ENCODE measurements at places on chromosomes 16 and 17.
A peak's percentile ranks its signal among the peaks of the same experiment; 100 is the strongest.

DNA sequence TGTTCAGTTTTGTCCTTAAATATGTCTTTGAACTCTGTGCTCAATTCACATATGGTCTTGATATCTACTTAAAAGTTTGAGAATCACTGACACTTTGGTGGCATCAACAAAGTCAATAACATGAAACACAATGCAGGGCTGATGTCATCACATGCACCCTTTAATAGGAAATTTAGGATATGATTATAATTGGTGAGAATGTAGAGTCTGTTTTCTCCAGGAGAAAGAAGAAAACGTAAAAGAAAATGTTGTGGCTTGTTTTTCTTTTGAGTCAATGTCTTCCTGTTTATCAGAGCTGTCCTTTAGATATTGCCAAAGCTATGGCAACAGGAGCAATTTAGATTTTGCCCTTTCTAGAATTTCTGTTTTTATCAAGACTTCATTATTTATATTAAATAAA, 396.9 kb downstream of the CDH13 start:
- no peak for DNase-seq

- DNase-seq: no peak
Observed at GRCh38 chr17:7396147-7396546, 1.8 kb upstream of the PLSCR3 start.

DNA sequence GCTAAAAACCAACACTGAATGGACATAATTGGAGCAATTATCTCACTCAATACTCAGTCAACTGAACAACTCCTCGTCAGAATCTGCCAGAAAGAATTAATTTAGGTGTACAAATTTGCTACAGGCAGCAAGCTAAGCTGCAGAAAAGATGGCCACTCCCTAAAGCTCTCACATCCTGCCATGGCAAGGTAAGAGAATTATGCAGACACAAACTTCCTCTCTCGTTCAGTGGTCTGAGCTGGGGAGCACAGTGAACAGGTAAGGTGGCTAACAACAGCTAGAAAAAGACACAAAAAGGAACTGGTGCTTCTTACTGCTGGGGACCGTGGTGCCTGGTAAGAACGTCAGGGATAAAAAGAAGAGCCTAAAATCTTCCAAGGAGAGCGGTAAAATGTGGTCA, 74.9 kb upstream of the BCAR1 start:
- DNase-seq: no peak

DNA sequence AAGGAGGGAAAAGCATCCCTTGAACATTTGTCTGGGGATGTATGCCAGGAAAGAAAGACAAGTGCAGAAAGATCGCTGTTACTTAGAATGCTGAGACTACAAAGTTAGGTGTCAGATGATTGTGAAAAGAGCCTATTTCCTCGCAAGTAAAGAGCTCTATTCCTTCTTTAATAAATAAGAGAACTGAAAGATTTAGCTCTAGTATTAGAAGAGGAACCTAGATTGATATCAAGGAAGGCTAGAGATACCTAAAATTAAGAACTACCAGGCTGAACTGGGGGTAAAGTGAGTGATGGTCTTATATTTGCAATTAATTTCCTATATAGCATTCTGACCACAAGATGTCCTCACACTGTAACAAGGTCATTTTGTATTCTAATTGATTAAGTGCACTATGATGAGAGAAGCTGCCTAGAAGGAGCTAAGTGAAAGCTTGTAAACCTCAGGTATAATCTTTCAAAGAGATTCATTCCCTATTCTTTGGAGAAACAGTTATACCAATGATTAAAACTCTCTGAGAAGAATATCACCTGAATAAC, 62.3 kb downstream of the SSH2 start:
- DNase-seq: no peak

DNA sequence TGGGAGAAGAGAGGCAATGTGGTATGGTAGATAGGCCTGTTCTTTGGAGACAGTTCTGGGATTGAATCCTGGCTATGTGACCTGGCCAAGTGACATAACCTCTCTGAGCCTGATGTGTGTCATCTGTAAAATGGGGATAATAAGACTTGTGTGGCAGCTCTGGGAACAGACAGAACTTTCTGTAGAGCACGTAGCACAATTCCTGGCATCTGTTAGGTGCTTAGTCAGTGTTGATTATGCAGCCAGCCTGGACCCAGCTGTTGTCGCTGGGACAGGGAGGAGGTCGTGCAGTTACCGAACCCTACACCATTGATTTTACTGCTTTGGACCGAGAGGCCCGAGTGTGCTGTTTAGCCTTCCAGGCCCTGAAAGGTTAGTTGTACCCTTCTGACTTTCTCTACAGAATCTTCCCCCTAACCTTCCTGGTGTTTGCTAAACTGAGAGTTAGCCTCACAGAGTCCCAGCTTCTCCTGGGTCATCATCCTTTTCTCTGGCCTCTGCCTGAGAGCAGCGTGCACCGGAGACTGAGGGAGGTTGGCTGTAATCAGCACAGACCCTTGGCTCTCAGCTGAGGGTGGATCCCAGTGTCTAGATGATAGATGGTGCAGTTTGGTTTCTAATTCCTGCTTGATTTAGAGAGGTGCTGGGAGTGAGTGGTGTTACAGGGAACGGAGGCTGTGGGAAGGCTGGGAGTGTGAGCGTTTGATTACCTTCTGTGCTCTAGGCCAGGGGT, 31.9 kb downstream of the MSI2 start:
- no peak for DNase-seq

GRCh38 chr17:49946964-49947584, 21.9 kb upstream of the DLX4 start:
- no peak for DNase-seq

DNA sequence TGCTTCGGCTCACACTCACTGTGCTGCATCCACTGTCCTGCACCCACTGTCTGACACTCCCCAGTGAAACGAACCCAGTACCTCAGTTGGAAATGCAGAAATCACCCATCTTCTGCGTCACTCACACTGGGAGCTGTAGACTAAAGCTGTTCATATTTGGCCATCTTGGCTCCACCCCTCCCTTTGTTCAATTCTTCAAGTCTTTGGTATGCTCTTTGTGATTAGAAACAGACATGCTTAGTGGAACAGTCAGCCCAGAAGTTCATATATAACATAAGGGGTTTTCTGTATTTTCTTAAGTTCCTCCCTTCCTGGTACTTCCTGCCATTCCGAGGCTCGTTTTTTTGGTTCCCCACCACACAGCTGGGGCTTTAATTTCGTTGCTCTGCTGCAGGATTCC, 398.5 kb upstream of the DYNLRB2 start:
- DNase-seq: no peak

- DNase-seq: no peak
Observed at GRCh38 chr16:55189224-55189623, 134.8 kb upstream of the IRX6 start.

- no peak for DNase-seq
Observed at GRCh38 chr17:70080541-70081347, 5.7 kb downstream of the KCNJ16 start.

- no peak for DNase-seq
Observed at GRCh38 chr16:84820305-84820684, 510 bp downstream of the CRISPLD2 start.

- DNase-seq: no peak
Observed at GRCh38 chr16:84667600-84668309, 19.4 kb downstream of the KLHL36 start.

DNA sequence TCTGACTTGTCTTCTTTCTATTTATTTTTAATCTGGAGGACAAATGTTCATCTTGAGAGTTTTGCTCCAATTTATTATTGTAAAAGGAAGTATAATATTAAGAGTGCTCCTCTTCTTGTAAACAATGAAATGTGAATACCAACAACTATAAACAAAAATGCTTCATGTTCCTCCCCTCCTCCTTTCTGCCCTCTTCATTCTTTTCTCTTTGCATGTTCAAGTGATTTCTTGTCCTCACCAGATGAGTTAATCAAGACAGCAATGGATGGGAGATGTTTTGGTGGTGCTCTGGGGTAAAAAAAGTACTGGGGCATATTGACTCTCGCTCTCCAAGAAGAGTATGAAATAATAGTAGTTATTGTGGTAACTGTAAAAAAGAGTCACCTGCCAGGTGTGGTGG, 24.3 kb downstream of the ITGB3 start:
- no peak for DNase-seq

DNA sequence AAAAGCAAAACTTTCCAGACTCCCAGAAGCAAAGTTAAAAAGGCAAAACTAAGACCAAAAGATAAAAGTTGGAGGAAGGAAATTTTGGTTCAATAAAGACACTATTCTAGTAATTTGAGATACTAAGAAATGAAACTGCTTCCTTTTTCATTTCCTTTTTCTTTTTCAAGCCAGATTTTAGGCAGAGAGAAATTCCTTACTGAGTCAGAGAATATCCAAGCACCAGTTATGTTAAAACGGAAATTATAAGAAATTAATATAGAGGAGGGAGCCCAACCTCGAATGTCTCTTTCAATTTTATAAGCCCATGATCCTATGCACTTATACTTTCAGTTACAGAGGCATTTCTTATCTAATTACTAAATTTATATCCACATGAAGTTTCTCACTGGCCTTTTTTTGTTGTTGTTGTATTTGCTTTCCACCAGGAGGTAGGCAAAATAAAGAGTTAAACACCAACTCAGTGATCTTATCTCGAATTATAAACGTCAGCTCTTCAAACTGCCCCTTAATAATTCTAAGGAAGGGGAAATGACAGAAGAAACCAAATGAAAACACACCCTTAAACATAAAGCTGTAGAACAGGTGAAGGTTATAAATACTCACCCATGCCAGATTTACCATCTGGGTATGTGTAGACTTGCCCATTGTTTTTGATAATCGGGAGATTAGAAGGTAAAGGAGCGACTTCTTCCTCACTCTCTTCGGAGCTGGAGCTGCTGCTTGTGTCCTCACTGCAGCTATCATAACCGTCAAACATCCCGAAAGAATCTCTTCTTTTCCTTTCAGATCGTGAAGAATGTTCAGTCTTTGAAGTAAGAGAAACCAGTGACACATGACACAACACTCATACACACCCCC, 35.2 kb downstream of the MBTD1 start:
- no peak for DNase-seq

DNA sequence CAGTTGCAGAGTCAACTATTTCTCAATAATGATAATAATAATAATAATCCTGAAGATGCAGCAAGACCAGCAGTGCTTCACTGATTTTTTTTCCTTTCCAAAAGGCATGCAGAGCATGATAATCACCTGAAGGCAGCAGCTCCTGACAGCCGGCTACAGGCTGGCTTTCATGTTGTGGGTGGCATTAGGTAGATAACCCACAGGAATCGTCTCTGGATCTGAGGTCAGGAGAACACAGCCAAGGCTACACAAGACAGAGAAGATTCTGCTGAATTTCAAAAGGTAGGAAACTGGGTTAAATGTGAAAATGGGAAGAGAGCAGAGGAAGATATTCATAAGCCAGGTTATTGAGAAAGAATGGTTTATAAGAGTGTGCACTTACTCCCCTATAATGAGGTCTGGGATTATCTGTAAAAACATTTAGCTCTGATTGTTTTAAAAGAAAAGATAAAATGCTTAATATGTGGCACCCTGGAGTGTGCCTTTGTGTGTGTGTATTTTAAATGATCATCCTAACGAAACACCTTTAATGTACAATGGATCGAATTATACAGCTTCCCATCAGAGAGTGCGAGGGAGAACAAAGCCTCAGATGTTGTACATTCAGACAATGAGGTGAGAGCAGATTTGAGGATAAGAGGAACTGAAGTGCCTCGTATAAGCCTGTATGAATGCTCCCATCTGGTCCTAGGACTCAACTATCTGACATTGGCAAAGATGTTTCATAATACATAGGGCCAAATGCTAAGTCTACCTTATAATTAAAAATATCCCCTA, 273.1 kb downstream of the PHKB start:
- DNase-seq: no peak

DNA sequence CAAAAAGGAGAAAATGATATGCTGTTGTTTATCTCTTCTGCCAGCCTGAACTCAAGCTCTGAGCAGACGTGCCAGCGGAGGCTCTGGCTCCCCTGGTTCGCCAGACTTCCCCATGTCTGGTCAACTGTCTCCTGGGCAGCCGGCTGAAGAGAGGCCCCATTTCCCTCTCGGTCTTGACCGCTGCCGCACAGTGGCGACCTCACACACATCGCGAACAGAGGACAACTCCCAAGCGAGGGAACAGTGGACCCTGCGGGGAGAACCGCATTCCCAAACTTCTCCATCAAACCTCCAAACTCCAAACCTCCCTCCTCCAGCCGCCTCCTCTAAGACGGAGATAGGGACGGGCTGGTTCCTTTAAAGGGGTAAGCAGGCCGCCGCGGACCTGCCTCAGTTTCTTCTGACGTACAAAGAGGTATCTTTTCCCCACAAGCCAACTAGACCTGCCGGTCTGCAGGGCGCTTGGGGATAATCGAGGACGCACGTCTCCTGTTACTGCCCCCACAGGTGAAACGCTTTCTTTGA, 24.9 kb upstream of the RFFL start:
- DNase-seq: no peak

- DNase-seq: no peak
Observed at GRCh38 chr16:71590584-71590983, 13.7 kb upstream of the TAT start.

- DNase-seq: peak; percentile 55
Observed at GRCh38 chr17:4004517-4005295, 40.5 kb upstream of the ATP2A3 start.

DNA sequence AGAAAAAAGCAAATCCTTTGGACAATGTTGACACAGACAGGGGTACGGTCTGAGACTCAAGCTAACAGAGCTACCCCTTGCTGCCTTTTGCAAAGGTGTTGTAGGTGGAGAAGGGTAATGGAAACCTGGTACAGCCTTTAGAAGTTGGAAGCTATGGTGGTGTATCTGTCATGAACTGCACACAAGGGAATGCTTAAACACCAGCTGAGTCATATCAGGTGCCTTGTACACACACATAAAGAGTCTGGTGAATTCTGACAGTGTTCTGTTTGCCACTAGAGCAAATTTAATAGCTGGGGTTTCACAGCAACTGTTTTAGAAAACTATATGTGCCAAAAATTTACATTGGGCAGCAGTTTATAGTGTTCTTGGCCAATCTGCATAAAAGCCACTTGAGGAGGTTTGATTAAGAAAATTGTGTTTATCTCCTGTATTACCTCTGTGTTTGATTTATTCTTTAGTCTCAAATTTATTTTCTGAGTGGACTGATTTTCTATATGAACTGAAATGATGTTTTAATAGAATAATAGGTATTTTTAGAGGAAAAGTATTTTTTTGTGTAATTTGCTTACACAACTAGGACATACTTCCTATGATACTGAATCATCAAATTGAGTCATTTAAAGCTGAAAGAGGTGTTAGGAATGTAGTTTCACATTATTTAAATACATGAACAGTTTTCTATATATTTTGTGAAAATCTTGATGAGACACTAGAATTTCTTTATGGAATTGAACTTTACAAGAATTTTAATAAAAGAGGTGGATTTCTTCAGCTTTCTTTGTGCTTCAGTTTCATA, 136.9 kb downstream of the MAP2K6 start:
- no peak for DNase-seq

- no peak for DNase-seq
Observed at GRCh38 chr16:10180042-10180770, 2.0 kb downstream of the GRIN2A start.

GRCh38 chr17:72567774-72568173, 447.0 kb downstream of the SOX9 start:
- DNase-seq: no peak

DNA sequence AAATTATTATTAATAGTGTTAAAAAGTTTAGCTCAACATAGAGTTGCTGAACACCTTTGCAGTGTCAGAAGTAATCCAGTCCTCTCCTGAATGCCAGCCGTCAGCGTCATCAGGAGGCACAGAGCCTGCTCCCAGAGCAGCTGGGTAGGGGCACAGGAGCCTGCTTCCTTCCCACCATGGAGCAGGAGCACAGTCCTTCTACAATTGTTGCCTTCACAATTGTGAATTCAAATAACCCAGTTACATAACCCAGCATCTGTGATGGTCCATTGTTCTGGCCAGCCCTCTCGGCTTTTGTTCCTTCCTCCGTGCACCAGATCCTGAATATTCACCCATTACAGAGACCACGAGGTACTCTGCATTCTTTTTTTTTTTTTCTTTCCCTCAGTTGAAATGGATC, 393.9 kb upstream of the MAF start:
- no peak for DNase-seq

Data from T-helper 2 cell (primary cell).